ENCODE measurements at places on chromosomes 2 and 18.
A peak's percentile ranks its signal among the peaks of the same experiment; 100 is the strongest.

DNA sequence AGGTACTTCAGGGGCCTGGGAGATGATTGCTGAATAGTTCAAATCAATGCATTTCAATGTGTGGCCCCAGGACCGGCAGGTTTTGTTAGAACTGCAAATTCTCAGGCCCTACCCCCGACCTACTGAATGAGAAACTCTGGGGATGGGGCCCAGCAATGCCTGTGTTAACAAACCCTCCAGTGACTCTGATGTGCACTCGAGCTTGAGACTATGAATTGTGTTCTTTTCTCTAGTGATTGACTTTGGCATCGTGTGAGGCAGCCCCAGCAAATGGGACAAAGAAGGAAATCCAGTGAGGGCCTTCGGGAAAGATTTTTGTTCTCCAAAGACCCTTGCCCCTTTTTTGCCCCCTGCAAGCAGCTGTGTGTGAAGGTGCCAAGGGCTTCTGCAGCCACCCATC, 22.4 kb downstream of the ALK start:
- no peak for DNase-seq

DNA sequence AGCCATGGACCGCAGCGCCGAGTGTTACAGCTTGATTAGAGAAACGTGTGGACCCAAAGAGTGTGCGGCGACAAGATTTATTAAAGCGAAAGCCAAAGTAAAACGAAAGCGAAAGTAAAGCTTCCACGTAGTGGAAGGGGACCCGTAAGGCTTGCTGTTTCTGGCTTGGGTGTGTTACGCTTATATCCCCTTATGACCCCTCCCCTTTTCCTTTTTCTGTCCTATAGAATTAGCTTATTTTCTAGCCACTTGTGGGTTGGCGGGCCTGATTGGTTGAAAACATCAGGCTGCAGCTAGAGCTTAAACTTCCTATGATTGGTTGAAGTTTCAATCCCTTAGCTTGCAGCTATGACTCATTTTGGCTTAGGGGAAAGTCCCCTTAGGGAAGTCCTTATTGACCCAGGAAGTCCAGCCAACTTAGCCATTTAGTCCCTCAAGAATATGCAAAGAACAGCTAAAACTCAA, 969.7 kb downstream of the DCDC2C start:
- DNase-seq = no peak

- no peak for DNase-seq
Measured at GRCh38 chr2:192236136-192236535, 41.4 kb upstream of the TMEFF2 start.

DNA sequence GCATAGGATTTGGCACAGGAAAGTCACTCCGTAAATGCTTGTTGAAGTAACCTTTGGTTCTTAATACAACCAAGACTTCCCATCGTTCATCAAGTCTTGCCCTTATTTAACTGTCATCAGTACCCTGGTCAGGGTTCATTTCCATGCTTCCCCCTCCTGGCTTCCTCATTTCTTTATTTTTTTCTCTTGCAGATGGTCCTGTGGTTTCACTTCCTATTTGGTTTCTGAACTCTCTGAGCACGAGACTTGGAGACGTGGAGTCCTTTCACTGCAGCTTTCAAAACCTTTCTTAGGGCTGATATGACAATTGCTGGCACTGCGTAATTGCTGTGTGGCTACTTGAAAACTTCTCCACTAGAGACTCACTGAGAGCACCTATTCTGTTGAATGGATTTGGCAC, 59.9 kb upstream of the PID1 start:
- peak; percentile 83 for DNase-seq

- no peak for DNase-seq
Measured at GRCh38 chr2:105102963-105103421, 65.1 kb downstream of the MRPS9 start.

DNA sequence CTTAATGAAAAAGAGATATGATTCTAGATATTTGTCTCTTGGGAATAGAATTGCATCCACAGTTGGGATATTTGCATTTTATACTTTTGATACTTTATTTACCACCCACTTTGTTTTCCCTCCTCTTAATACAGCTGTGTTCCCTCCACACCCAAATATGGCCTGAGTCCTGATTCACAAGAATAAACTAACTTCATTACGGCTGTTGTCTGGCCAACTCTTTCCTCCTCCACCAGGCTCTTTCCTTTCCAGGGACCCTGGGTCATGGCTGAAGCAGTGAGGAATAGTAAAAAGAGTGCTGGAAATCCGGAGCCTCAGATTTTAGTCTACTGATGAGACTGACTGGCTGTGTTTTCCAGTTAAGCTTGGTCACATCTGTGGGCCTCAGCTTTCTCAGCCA, 48.4 kb upstream of the STAM2 start:
- DNase-seq = no peak

GRCh38 chr2:8606226-8606625, 75.6 kb upstream of the ID2 start:
- DNase-seq = no peak

DNA sequence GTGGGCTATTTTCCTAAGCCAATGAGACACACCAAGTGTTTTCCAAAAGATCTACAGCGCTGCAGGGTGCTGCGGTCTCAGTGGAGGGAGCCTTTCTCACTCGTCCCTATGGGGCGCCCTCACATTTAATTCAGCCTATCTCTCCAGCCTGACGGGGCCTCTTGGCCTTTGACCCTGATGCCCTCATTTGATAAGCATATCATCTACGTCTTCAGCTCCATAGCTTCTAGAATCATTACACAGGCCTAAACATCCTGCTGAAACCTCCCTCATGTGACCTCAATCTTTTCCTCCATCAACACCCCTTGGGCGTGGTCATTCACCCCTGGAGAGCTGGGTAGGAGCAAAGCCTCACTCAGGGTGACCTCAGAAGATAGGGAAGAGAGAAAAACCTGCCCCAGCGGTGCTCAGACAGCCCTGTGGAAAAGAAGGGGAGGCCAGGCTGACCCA, 57.4 kb downstream of the CYP26B1 start:
- DNase-seq = no peak

- DNase-seq = no peak
Measured at GRCh38 chr2:109135359-109136197, 6.6 kb downstream of the SH3RF3 start.

DNA sequence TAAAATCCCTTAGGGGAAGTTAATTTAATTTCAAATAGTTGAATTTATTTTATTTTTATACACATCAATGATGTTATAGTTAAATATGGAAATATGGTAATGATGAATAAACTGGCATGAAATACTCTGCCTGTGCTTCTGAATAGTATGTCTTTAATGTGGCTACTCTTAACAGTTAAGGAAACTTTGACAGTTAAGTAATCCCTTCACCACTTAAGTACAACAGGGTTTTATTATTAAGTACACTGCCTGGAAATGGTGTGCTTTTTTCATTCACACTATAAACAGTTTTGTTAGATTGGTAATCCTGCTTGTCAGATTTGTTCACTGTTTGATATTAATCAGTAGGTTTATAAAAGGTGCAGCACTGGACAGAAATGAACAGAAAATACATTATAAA, 412.0 kb upstream of the ZEB2 start:
- DNase-seq = no peak

GRCh38 chr2:238381341-238382115, 45.2 kb upstream of the ASB1 start:
- DNase-seq = no peak

GRCh38 chr2:29596584-29596983, 324.8 kb downstream of the ALK start:
- no peak for DNase-seq

DNA sequence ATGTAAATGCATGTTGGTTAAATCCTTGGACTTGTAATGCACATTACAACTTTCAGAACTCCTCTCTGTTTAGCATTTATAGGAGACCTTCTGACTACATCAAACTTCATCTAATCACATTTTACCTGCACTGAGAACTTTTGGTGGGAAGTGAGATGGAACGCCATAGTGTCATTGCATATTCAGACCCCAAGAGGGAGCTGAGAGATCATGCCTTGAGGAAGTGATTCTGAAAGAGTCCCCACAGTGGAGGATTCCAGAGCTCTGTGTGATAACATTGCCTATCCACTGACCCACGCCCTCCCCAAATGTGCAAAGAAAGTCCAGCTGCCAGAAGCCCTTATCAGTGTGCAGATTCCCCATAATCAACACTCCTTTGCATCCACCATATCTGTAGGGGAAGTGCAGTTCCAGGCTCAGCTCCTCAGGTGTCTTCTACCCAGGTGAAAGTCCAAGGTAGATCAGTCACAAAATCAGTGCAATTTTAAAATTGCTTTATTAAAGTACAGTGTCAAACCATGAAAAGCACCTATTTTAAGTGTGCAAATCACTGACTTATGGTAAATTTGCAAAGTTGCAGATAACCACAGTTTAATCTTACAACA, 212.4 kb downstream of the RPIA start:
- DNase-seq = peak; percentile 67

DNA sequence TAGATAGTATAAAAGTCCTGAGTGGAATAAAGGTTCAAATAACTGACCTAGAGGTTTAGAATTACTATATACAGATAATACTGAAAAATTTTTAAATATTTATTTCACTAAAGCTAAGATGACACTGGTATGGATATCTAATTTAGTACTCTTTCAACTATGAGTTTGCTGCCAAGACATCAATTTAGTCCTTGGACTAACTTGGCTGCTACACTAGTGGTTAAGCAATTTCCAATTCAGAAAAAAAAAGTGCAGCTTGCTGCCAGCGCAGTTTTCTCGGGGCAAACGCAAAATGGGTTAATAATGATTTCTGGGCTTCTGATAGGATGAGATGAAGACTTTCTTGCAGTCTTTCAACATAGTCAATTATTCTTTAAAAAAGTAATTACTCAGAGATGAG, 10.8 kb downstream of the BUB1 start:
- DNase-seq = no peak

- DNase-seq = no peak
Measured at GRCh38 chr2:64626963-64627760, 26.6 kb downstream of the SERTAD2 start.

DNA sequence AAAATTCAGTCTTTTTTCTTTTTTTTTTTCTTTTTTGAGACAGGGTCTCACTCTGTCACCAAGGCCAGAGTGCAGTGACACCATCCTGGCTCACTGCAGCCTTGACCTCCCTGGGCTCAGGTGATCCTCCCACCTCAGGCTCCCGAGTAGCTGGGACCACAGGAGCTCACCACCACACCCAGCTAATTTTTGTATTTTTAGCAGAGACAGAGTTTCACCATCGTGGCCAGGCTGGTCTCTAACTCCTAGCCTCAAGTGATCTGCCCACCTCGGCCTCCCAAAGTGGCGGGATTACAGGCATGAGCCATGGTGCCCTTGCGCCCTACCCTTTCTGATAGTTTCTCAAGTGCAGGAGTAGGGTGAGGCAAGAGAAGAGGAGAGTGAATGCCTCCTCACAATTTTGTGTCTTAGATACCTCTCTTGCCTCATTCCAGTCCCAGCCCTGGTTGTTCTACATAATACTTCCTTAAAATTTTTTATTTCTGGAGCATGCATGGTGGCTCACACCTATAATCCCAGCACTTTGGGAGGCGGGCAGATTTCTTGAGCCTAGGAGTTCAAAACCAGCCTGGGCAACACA, 68.2 kb upstream of the CAB39 start:
- no peak for DNase-seq

DNA sequence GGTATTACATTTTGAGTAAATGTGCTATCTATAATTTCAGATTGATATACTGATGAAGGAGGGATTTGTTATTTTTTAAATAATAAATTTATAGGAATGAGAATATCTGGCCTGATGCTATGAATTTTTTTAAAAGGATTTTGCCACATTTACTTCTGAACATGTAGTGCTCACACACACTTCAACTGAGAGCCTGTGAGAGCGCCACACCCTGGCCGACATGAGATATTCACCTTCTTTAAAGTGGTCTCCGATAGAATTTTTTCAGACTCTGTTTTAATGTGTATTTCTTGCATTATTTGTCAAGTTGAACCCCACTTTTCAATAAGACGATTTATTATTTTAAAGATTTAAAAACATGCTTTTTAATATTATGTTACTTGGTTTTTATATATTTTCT, 813.3 kb downstream of the DCC start:
- DNase-seq = no peak

DNA sequence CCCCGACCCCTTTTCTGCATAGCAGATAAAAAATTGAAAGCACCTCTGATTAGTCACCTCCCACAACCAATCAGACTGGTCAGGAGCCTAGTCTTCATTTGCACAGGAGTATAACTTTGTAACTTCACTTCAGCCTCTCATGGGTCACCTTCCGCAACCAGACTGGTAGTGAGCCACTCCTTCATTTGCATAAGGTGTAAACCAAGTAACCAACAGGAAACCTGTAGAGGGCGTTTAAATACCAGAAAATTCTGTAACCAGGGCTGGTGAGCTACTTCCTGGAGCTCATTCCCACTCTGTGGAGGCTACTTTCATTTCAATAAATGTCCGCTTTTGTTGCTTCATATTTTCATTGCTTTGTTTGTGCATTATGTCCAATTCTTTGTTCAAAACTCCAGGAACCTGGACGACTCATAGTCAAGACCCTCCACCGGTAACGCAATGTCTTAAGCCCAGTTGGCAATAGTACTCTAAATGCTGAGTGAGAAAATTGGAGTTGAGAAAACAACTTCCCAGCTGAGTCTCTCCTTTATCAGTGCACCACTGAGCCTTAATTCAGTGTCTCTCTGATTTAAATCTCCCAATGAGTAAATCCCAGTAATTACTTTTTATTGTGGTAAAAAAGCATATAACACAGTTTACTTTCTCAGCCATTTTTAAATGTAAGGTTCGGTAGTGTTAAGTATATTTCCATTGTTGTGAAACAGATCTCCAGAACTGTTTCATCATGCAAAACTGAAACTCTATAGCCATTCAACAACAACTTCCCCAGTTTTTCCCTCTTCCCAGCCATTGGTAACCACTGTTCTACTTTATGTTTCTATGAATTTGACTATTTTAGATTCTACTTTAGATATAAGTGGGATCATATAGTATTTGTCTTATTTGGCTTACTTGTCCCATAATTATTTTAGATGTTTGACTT, 392.7 kb upstream of the SLC8A1 start:
- no peak for DNase-seq

DNA sequence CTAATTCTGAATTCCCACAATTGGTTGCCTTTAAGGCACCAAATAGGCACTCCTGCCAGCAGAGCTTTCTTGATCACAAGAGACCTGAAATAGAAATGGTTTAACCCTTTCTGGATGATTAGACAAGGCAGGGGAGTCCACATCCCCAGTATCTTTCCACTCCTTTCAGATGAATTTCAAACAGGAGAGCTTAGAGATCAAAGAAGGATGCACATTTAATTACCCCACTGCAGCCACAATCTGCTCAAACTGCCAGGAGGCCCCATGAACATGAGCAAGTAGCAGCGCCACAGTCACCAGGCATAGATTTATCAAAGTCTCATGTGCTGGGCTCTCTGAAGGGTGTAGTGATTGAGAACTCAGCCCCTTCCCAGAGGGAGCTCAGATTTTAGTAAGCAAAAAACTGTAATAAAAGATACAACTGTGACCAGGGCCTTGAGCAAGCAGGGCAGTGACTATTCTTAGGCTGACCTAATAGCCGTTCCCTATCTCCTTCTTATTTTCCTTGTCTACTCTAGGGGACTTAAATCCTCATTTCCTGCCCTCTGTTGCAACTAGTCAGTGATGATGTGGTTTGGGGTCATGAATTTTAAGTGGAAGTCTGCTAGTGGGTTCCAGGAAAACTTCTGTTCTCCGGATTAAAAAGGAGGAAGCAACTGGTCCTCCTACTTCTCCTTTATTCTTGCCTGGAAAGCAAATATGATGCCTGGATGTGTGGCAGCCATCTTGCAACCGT, 53.7 kb downstream of the SLC4A3 start:
- no peak for DNase-seq
